ENCODE measurements at places on chromosomes 4 and X. TPM values are rescaled to one million over a fixed set of nuclear protein-coding genes. Genes with fewer than 3 reads are reported as not detected.

The SMARCA1 gene
- total RNA-seq: 61.1 TPM

The SPANXN1 gene
- total RNA-seq: not detected

The SRPX gene
- total RNA-seq: 23.8 TPM

The NKX3-2 gene
- 4.5 TPM for total RNA-seq

The SPANXD gene
- total RNA-seq: not detected

DNA sequence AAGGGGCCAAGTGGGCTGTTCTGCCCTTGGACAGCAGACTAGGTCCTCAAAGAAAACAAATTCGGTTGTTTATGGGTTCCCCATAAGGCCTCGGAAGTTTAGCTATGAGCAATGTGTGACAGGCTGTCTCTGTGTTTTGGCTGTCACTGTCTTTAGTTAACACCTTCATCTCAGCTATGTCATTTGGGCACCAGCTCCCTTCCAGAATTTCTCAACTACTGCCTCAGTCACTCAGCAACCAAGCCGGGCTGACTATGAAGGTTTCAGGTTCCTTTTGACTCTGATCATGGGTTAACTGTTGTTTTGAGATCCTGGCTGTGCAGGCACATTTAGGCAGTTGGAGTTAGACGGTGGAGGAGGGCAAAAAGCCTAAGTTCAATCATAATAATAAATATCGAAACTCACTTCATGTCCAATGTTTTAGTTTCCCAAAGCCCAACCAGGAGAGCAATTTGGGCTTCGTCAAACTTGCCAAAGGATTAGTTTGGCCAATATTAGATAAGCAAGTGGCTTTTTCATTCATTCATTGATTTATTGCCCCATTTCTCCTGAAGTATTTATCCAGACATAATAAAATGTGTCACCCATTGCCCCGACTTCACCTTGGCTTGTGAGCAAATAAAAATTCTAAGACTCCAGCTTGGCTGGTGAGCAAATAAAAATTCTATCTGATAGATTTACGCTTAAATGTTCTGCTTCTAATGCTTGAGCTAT lies 9.1 kb upstream of the PAGE1 start:
- no peak for DNase-seq

GRCh38 chr4:88514557-88515511 lies 8.7 kb downstream of the PYURF start:
- no peak for DNase-seq

GRCh38 chr4:2667428-2667827 lies 88.7 kb downstream of the TNIP2 start:
- no peak for DNase-seq

DNA sequence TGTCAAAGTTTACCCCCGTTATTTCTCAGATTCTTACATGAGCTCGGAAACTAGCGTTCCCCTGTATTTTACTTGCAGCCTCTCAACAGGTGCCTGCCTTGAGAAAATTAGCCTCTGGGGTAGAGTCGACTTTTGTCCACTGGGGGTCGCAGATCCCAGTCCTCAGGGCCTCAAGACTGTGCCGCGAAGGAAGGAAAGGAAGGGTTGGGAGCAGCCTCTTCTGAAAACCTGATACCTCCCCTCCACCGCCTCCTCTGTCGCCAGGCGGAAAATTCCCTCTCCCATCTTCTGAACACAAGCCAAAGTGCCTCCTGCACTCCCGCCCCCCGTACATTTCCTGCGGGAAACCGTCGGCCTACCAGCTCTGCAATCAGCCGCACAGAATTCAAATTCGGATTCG lies 44.4 kb upstream of the TMSB15B start:
- peak; percentile 61 for DNase-seq

DNA sequence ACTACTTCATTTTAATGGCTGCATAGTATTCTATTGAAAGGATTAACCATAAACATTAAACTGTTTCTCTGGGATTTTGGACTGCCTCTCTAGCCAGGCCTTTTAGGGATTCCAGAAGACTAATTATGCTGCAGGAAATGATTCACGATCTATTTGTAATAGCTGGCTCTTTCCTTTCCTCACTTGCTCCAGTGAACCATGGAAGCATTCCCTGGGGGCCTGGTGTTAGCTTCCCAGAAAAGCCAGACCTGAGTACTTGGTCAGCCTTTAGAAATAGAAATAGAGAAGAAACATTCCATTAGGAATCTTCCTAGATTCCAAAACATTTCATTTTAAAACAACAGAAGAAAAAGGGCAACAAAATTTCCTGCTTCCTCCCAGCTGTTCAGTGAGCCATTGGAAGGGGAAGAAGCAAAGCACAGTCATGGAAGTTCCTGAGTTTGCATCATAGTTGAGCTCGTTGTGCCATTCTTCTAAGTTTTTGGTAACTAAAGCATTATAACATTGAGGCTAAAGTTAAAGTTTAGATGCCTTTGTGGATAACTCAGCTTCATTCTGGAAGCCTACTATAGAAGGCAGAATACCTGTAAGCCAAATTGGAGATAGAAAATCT lies 83.5 kb downstream of the NPNT start:
- no peak for DNase-seq

- no peak for DNase-seq
Measured at GRCh38 chrX:97751735-97752134, 868.0 kb downstream of the RPA4 start.

GRCh38 chr4:138672393-138672976 lies 343.1 kb upstream of the NOCT start:
- no peak for DNase-seq

GRCh38 chrX:70169281-70169680 lies 8.0 kb upstream of the DGAT2L6 start:
- no peak for DNase-seq

DNA sequence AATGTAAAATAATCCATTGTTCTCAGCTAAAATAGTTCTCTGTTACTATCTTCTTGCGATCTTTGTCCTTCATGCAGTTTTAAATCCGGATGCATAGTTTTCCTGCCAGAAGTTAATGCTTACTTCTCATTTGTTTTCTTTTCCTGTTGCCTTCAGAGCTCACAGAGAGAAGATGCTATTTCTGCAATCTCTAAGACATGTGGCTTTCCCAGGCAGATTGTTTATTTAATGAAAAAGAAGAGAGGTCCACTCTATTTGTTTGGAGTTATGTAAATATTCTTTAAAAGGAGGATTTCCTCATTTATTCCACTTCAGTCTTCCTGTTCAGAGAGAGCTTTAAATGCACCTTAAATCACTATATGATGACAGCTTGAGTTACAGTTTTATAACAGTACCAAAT lies 39.3 kb upstream of the HPGD start:
- no peak for DNase-seq

DNA sequence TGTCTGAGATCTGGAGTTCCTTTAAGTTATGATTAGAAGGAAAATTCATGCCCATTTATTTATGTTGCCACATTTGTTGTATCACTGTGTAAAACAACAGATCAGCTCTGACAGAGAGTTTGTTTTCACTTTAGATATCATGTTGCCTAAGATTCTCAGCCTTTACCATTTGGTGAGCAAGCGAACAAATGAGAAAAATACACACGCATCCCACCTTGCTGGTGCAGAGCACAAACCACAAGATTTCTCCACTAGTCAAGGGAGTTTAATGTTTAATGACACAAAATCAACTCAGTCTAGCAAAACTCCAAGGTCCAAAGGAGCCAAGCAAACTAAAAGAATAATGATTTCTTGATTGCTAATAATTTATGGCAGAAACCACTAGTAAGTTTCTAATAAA lies 27.7 kb downstream of the FGF5 start:
- no peak for DNase-seq

GRCh38 chr4:42306221-42307109 lies 90.8 kb upstream of the SHISA3 start:
- DNase-seq: no peak

DNA sequence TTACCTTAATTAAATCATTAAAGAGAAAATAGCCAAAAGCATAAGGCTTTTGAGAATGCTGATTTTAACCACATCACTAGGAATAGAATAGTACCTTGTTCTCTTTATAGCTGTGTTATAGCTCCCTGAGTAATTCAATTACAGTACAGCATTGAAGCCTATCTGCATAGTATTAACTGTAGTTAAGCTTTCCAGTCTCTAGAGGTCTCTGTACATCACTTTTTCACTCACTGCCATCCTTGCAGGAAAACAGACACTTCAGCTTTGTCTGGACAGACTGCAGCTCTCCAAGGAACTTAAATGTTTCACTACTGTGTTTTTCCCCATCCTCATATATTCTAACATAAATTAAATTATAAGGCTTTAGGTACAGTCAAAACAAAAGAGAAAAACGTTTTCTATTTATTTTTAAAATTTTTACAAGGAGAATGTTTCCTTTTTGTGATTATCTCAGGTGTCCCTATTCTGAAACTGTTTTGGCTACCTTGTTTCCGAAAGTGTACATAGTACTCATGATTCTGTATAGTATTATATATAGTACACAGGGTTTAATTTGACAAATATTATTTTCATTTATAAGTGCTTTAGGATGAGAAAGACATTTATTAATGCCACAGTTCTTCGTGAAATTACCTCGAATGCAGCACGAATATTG lies 407.9 kb downstream of the PCDH18 start:
- DNase-seq: no peak

- DNase-seq: no peak
Measured at GRCh38 chr4:152436384-152436783, 99.5 kb downstream of the FBXW7 start.

GRCh38 chr4:36601864-36602495 lies 320.6 kb downstream of the DTHD1 start:
- DNase-seq: no peak

DNA sequence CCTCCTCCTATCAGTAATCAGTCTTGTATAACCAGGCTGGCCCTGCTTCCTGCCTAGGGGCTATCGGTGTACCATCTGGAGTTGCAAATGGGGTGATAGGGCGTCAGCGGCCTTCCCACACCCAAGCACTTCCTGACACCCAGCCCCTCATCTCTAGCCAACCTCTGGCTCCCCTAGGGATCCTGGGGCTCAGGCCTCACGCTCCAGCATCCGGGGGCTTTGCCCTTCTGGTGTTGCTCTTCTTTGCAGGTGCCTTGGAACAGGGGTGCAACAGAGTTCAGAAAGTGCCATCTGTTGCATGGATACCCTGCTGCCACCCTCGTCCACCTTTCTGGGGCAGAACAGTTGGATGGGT lies 4.1 kb downstream of the IL9R start:
- no peak for DNase-seq
